ENCODE measurements at places on chromosomes 1 and 21. TPM values are rescaled to one million over a fixed set of nuclear protein-coding genes. Genes with fewer than 3 reads are reported as not detected.

IGSF9 gene
- 31.5 TPM for total RNA-seq

TCHH gene
- 0.06 TPM for total RNA-seq

GALNT2 gene
- 63.2 TPM for total RNA-seq

UBE2U gene
- not detected for total RNA-seq

ADORA1 gene
- total RNA-seq: 0.37 TPM

ZFP69B gene
- 0.98 TPM for total RNA-seq

ARPC5 gene
- 153 TPM for total RNA-seq

S100A9 gene
- 21.0 TPM for total RNA-seq

TNFRSF8 gene
- total RNA-seq: 0.15 TPM

CDC42BPA gene
- total RNA-seq: 49.9 TPM

GPR37L1 gene
- 0.76 TPM for total RNA-seq

EPHX1 gene
- total RNA-seq: 67.3 TPM

MYBPH gene
- total RNA-seq: not detected

FAM110D gene
- 0.85 TPM for total RNA-seq

CFHR5 gene
- not detected for total RNA-seq

C1orf115 gene
- total RNA-seq: 91.6 TPM

RGSL1 gene
- total RNA-seq: not detected

SHISAL2A gene
- total RNA-seq: 0.34 TPM

TSPAN2 gene
- total RNA-seq: 12.1 TPM

C1orf141 gene
- total RNA-seq: not detected

SH2D2A gene
- total RNA-seq: 2.4 TPM

CR1L gene
- 0.34 TPM for total RNA-seq

A3GALT2 gene
- total RNA-seq: not detected

CDA gene
- 61.3 TPM for total RNA-seq

RGS16 gene
- total RNA-seq: 0.64 TPM

PDE4B gene
- 4.4 TPM for total RNA-seq

GJA5 gene
- total RNA-seq: 3.0 TPM

GRIK1 gene
- total RNA-seq: 0.09 TPM

TDRKH gene
- 3.3 TPM for total RNA-seq

All from left colon (tissue), 2 donors.